ENCODE measurements at places on chromosomes 5 and 9. TPM values are rescaled to one million over a fixed set of nuclear protein-coding genes. Genes with fewer than 3 reads are reported as not detected.

The CCNI2 gene
- total RNA-seq: not detected

The ADRB2 gene
- 0.67 TPM for total RNA-seq

The IFNA14 gene
- total RNA-seq: not detected

The DOK3 gene
- total RNA-seq: 4.3 TPM

The ZNF169 gene
- total RNA-seq: 1.6 TPM

The BTNL3 gene
- total RNA-seq: not detected

The MLANA gene
- total RNA-seq: not detected

The SVEP1 gene
- 1.8 TPM for total RNA-seq

The KLF9 gene
- total RNA-seq: 3.0 TPM

The SNCAIP gene
- not detected for total RNA-seq

The PHF24 gene
- total RNA-seq: 0.08 TPM

The CETN3 gene
- total RNA-seq: 24.5 TPM

The EDIL3 gene
- 0.13 TPM for total RNA-seq

The PRDM9 gene
- total RNA-seq: not detected

The DAB2IP gene
- 13.6 TPM for total RNA-seq

The TAF1L gene
- not detected for total RNA-seq

The LRRTM2 gene
- total RNA-seq: not detected

The SMC2 gene
- 22.1 TPM for total RNA-seq

The ABO gene
- total RNA-seq: not detected

The FCN2 gene
- not detected for total RNA-seq

The ANXA2R gene
- 4.1 TPM for total RNA-seq

The AGTPBP1 gene
- total RNA-seq: 9.7 TPM

The BSPRY gene
- total RNA-seq: not detected

The CYLC2 gene
- total RNA-seq: not detected

The BTNL8 gene
- not detected for total RNA-seq

The GRXCR2 gene
- total RNA-seq: not detected

The RANBP17 gene
- total RNA-seq: 2.9 TPM

The CYSRT1 gene
- 3.6 TPM for total RNA-seq

The TAS2R1 gene
- not detected for total RNA-seq

The ZNF454 gene
- total RNA-seq: not detected

The HAPLN1 gene
- total RNA-seq: not detected

The SLC6A18 gene
- not detected for total RNA-seq

The DPYSL3 gene
- total RNA-seq: 22.2 TPM

The EIF4E1B gene
- total RNA-seq: not detected

The ZNF879 gene
- total RNA-seq: 0.65 TPM

The CXCL14 gene
- 0.10 TPM for total RNA-seq

The CER1 gene
- total RNA-seq: not detected

The TNC gene
- total RNA-seq: 0.59 TPM

Data from A549 treated with GW870086 at 1 μM for 4 hours (cell line).